Occipital lobe (tissue), 3 donors: ENCODE measurements at places on chromosomes 7 and 10.

GRCh38 chr7:2812831-2813230 is 31.3 kb downstream of the GNA12 start:
- no peak for DNase-seq

DNA sequence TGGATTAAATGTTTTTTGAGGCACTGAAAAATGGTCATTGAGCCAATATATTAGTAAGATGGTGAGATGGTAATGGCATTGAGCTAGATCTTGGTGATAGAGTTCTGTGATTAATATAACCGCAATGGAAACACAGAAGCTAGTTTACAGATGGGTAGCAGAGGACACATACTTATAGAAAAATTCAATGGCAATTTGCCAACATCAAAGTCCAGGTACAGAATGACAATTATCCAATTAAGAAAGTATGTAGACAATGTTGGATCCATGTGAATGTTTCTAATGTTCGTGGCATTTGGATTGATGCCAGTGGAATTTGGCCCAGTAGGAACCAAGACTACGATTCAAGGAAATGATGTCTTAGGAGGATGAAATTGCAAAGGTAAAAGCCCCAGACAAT is 187.8 kb downstream of the GNAT3 start:
- no peak for DNase-seq

GRCh38 chr7:69276011-69276729 is 322.1 kb upstream of the AUTS2 start:
- DNase-seq = peak; percentile 17

DNA sequence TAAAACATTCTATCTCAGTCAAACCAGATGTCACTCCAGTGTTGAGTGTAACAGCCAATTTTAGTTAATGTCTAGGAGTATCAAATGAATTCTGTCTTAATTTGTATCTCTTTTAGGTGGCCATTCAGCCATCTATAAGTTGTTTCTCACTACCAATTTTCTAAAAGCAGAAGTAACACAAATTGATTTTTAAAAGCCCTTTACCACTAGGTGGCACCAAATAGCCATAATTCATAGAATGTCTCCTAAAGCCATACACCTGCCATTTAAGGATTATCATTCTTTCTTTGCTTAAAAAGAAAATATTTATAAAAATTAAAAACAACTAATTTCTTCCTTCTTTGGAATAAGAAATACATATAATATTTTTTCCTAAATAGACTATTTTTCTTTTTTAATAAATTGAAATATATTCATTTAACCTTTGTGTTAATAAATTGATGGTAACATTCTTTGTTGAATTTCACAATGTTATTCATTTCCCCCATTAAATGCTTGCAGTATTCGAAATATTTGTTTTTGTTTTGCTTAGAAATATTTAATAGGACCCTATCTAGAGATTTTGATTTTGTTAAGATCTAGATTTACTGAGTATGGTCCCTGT is 107.8 kb upstream of the PPP1R3A start:
- no peak for DNase-seq

- DNase-seq = no peak
Measured at GRCh38 chr10:52250510-52250909, 63.6 kb upstream of the DKK1 start.

- no peak for DNase-seq
Measured at GRCh38 chr7:135886345-135887132, 90.6 kb downstream of the MTPN start.

- no peak for DNase-seq
Measured at GRCh38 chr10:100528123-100528886, 1.4 kb downstream of the NDUFB8 start.

GRCh38 chr7:100722480-100723212 is 2.4 kb downstream of the EPO start:
- no peak for DNase-seq

GRCh38 chr10:61974601-61975390 is 73.3 kb downstream of the ARID5B start:
- peak; percentile 17 for DNase-seq
